ENCODE measurements at places on chromosomes 11 and 22. TPM values are rescaled to one million over a fixed set of nuclear protein-coding genes. Genes with fewer than 3 reads are reported as not detected.

OR51B2 gene
- polyA plus RNA-seq: not detected

TRPC6 gene
- polyA plus RNA-seq: 10.0 TPM

P2RY2 gene
- 0.82 TPM for polyA plus RNA-seq

SLC6A5 gene
- 0.13 TPM for polyA plus RNA-seq

PACSIN3 gene
- polyA plus RNA-seq: 42.0 TPM

PGA5 gene
- polyA plus RNA-seq: not detected

RIBC2 gene
- polyA plus RNA-seq: 7.4 TPM

OR4X2 gene
- not detected for polyA plus RNA-seq

NPTXR gene
- 4.7 TPM for polyA plus RNA-seq

BARX2 gene
- 0.79 TPM for polyA plus RNA-seq

OR2AT4 gene
- polyA plus RNA-seq: not detected

XPNPEP3 gene
- polyA plus RNA-seq: 24.0 TPM

SNX32 gene
- 3.5 TPM for polyA plus RNA-seq

ALDH3B1 gene
- polyA plus RNA-seq: 2.9 TPM

TSPO gene
- 23.0 TPM for polyA plus RNA-seq

CALCA gene
- polyA plus RNA-seq: 11.6 TPM

ARRB1 gene
- polyA plus RNA-seq: 24.1 TPM

BRSK2 gene
- 1.1 TPM for polyA plus RNA-seq

DEUP1 gene
- polyA plus RNA-seq: 1.3 TPM

LSP1 gene
- polyA plus RNA-seq: 8.9 TPM

CDCA5 gene
- polyA plus RNA-seq: 21.7 TPM

APOA1 gene
- 179 TPM for polyA plus RNA-seq

RAC2 gene
- polyA plus RNA-seq: 6.5 TPM

TRPM5 gene
- 3.1 TPM for polyA plus RNA-seq

PHOX2A gene
- polyA plus RNA-seq: 0.49 TPM

MN1 gene
- polyA plus RNA-seq: 8.4 TPM

MCHR1 gene
- polyA plus RNA-seq: 0.36 TPM

CRYBB2 gene
- polyA plus RNA-seq: 0.38 TPM

KCNJ11 gene
- 3.2 TPM for polyA plus RNA-seq

ACR gene
- 0.48 TPM for polyA plus RNA-seq

DDTL gene
- polyA plus RNA-seq: 7.9 TPM

RGL4 gene
- 2.2 TPM for polyA plus RNA-seq

YDJC gene
- 18.8 TPM for polyA plus RNA-seq

SPON1 gene
- 87.2 TPM for polyA plus RNA-seq

CST6 gene
- polyA plus RNA-seq: not detected

RCE1 gene
- polyA plus RNA-seq: 29.7 TPM

LMNTD2 gene
- 5.9 TPM for polyA plus RNA-seq

TMEM191C gene
- polyA plus RNA-seq: 1.2 TPM
